ENCODE measurements at places on chromosomes 11 and 22.

GRCh38 chr11:46666516-46666915, 33.9 kb downstream of the ARHGAP1 start:
- no peak for DNase-seq

DNA sequence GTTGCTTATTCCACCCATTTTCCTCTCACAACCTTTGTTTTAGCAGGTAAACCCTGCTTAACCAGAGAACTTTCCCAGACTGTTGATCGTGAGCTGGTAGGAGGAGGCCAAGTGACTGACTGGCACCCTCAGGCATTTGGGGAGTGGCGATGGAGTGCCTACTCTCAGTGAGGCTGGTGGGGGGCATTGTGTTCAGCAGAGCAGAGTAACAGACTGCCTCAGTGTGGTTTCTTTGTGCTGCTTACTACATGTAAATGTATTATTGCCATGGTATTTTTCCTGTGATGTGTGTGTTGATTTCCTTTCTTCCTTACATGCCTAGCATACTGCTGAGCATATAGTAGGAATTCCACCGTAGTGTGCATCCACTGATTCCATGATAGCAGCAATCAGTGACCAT, 2.6 kb downstream of the MARK2 start:
- no peak for DNase-seq

GRCh38 chr11:70543611-70544010, 145.3 kb downstream of the CTTN start:
- no peak for DNase-seq

DNA sequence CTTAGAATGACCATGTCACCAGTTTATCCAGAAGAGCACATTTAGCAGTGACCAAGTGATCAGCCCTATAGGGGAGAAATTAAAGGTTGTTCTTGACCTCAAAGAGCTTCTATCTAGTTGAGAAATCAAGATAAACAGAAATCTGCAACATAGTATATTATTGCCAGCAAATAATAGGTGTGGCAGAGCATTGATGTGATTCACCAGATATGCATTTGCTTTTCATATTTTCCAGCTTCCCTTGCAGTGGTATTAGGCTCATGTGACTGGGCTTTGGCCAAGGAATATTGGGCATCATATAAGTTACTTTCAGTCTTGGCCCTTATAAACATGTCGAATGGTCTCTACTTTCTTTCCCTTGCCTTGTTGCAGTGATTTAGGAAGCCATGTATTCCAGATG, 34.5 kb downstream of the COMMD9 start:
- no peak for DNase-seq

DNA sequence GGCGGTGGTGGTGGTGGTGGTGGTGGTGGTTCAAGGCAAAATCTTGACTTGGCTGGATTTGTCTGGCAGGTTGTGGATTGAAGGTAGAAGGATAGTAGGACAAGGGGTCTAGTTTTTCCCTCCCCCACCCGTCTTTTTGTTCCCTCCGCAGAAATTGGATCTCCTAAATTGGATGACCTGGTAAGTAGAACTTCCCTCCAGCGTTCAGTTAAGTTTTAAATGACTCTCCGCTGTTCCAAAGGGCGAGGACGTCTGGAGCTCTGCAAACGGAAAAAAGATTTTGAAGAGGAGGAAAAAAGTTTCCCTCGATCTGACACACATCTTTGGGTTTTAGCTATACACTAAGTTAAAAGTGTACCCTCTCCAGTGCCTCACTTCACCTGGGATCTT, 422 bp upstream of the LGR4 start:
- DNase-seq: no peak

DNA sequence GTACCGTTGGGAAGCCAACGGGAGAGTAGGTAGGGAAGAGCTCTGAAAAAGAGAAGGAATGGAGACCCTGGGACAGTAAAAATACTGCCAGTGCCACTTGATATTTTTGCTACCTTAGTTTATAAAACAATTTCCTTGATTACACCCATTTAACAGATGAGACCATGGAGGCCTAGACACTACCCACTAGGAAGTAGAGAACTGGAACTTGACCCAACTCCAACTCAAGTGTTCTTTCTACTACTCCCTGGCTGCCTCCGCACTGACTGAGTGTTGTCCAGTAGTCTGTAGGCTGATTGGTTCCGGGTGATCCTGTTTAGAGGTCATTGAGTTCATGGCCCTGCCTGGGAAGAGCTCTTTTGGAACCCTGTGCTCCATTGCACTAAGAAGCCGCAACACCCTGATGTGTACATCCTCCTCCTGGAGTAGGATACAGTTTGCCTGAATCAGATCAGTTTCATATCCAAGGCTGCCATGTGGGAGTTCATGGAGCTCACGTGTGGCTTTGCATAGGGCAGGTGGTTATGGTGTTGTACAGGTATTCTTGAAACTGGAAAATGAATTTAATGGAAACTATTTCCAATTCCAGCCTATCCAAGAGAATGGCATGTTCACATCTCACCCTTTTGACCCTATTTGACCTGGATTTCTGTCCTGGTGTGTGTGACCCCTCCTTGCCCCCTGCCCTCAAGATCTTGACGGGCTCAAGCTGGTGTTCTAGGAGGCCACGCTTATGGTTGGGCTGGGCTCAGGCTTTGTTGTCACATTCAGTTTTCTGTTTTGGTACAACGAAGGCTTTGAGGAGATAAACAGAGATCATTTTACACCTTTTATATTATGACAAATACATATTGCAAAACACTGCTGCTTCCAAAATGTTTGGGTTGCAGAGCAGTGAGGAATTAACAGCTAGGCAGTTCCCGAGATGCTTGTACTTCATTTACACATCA, 102.2 kb upstream of the NNMT start:
- DNase-seq: no peak

GRCh38 chr11:64008914-64009633, 22.8 kb downstream of the OTUB1 start:
- DNase-seq: no peak

DNA sequence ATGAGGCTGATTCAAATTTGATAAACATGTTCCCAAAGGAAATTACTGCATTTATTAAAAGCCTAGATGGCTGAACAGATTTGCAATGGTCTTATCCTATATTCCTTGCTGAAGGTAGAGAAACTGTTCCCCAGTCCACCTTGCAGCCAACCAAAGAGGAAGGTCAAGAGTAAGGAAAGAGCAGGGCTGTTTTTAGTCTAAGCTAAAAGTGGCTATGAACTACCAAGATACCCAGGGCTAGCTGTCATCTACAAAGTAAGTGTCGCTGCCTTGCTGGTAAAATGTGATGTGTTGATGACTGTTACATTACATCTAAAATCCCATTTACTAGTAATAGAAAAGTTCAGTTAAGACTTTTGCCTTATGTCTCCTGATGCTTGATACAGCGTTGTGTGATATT, 290.1 kb upstream of the MPPED2 start:
- no peak for DNase-seq

DNA sequence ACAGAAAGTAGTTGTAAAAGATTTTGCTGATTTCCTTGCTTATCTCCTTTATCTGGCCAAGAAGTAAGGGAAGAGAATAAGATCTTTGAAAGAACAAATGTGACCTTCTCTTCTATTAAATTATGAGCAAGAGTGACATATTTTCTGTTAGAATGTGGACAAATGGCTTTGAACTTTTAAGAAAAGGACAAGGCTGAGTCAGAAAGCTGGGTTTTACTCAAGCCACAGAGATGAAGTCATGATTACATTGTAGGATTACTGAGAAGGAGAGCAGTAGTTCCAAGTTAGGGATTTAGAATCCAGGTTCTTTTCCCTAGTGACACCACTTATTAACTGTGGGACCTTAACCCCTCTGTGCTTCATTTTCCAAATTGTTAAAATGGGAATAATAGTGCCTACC, 13.5 kb downstream of the CCDC90B start:
- no peak for DNase-seq

GRCh38 chr22:38203855-38204514, 2.2 kb downstream of the MAFF start:
- no peak for DNase-seq

DNA sequence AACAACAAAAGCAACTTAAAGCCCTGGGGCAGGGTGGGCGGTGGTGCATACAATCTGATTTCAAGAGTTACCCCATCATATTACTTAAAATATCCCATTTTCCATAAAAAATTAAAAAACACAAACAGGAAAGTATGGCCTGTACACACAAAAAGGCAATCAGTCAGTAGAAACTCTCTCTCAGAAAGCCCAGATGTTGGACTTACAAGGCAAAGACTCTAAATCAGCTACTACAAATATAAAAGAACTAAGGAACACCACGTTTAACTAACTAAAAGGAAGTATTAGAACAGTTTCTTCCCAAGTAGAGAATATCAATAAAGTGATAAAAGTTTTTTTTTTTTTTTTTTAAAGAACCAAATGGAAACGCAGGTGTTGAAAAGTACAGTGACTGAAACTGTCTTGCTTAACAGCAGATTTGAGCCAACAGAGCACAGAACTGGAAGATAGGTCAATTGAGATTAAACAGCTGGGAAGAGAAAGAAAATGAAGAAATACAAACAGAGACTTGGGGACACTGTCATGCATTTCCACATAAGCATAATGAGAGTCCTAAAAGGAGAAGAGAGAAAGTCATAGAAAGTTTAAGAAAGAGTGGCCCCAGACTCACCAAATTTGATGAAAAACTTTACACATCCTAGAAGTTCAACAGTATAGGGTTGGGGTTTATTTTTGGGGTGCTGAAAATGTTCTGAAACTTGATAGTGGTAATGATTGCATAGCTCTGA, 8.6 kb downstream of the SC5D start:
- no peak for DNase-seq

DNA sequence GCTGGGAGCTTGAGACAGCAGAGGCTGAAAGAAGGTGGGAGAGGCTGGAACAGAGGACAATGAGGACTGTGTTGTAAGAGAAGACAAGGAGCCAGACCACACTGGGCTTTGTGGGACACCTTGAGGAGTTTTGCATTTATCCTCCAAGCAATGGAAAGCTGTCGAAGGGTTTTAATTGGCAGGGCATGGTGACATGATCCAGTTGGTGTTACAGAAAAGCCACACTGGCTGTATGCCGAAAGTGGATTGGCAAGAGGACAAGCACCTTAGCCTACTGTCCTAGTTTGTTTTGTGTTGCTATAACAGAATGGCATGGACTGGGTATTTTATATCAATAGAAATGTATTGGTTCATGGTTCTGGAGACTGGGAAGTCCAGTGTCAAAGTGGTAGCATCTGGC, 14.0 kb upstream of the APLNR start:
- DNase-seq: no peak

GRCh38 chr22:41478891-41479521, 10.1 kb downstream of the ACO2 start:
- DNase-seq: no peak

DNA sequence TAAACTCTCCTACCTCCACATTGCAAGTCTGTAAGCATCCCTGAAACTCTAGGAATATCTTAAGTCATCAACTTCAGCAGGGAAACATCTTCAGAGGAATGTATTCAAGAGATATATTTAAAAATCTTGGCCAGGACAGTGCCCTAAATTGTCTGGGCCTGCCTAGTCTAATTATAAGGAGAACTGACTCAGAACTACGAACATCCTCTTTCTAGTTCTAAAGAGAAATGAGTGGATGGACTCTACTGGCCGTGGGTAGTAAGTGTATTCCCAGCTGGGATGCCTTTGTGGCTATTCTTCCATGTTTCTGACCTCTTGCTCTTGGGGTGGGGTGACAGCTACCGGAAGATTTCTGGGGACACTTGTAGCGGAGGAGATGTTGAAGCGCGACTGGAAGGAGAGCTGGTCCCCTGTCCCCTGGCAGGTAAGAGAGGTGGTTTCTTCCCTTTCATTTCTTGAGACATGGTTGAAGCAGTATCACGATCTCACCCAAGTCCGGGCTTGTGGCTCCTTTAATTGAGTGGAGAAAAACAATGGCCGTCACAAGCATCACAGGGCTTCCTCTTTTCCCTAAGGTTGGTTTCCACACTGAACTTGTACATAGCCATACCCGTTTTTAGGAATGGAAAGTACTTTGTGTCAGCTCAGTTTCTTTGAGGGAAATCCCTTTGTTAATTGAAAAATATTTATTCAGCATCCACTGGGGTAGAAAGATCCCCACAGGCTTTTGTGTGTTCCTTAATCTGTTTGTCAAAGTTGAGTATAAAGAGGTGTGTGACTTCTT, 97.7 kb upstream of the SORL1-AS1 start:
- no peak for DNase-seq

GRCh38 chr22:39712081-39712480, 141.5 kb downstream of the CACNA1I start:
- no peak for DNase-seq

DNA sequence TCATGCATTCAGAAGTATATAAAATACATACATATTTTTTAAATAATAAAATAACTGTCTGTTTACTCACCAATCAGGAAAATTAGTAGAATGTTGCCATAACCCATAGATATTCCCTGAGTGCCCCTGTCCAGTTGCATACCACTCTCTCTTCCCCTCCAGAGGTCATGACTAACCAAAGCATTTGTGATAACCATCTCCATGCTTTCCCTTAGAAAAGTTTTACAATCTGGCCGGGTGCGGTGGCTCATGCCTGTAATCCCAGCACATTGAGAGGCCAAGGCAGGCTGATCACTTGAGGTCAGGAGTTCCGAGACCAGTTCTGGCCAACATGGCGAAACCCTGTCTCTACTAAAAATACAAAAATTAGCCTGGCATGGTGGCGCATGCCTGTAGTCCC, 33.2 kb upstream of the LDHA start:
- no peak for DNase-seq

GRCh38 chr11:72231396-72232259, 7.1 kb downstream of the INPPL1 start:
- peak; percentile 40 for DNase-seq

DNA sequence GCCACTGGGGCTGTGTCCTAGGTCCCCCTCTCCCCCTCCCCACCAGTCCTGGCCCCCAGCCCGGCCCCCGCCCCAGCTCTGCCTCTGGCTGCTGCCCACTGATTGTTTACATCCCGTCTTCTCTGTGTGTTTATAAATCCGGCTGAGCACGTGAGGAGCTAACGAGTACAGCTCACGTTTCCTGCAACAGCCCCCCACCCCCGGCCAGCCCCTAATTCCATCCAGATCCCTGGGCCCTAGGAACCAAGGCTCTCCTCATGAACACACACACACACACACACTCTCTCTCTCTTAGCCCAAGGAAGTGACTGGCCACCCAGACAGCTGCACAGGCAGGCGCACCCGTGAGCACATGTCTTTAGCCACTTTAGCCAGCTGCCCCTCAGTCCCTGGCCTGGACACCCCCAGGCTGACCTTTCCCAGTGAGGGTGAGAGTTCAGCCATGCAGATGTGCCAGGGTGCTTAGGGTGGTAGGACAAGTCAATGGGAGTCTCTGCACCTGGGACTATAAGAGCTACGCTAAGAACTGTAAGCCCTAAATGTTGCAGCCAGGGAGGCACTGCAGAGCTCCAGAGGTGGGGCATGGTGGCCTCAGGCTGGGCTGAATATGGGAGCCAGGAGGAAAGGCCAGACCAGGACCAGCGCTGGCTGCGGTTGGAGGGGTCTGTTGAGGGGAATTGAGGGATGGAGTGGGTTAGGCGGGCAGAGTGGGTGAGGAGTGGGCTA, 2.9 kb downstream of the CLCF1 start:
- no peak for DNase-seq
